ENCODE measurements at places on chromosomes 2 and 18. TPM values are rescaled to one million over a fixed set of nuclear protein-coding genes. Genes with fewer than 3 reads are reported as not detected.

C1QL2 gene
- not detected for total RNA-seq

DNA sequence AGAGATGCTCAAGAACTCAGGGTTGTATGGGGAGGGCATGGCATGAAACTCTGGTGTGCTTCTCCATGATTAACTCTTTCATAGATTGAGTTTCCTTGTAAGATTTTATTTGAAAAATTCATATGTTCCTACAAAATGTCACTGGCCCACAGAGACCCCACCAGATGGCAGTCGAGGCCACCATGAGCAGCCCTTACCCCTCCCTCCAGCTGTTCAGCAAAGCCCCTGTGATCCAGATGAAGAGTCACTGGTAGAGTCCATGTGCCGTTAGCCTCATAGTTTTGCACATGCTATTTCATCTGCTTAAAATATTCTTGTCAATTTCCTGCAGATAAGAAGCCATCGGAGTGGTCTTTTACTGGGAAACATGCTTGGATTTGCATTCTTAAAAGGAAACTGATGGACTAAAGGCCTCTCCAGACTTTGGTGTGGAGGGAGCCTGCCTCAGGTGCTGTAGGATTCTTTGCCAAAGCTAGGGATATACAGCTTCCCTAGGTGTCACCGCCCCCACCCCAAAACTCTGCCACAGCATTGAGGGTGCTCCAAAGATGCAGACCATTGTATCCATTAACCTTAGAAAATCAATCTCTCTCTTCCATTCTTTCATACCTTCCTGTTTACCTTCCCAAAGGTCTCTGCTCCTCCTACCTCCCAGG lies 18.8 kb downstream of the ZNF385B start:
- H3K4me3 ChIP-seq: no peak overlapping the region
- no peaks in the 10 kb centered on the region for H3K4me1 ChIP-seq
- H3K27ac ChIP-seq: no peak overlapping the region
- no peaks in the 10 kb centered on the region for H3K36me3 ChIP-seq
- H3K27me3 ChIP-seq: peaks cover 2% of the 10 kb centered on the region

- peaks cover 1% of the 10 kb centered on the region for H3K36me3 ChIP-seq
- no peak overlapping the region for H3K4me3 ChIP-seq
- DNase-seq: no peak
- H3K27ac ChIP-seq: no peak overlapping the region
- H3K27me3 ChIP-seq: no peaks in the 10 kb centered on the region
Observed at GRCh38 chr2:43776324-43776723, 2.5 kb downstream of the DYNC2LI1 start.

- DNase-seq: no peak
- no peaks in the 10 kb centered on the region for H3K36me3 ChIP-seq
- H3K4me3 ChIP-seq: no peak overlapping the region
- H3K27ac ChIP-seq: no peak overlapping the region
- no peaks in the 10 kb centered on the region for H3K27me3 ChIP-seq
Observed at GRCh38 chr2:18722101-18722500, 132.7 kb upstream of the NT5C1B start.

- H3K27me3 ChIP-seq: no peaks in the 10 kb centered on the region
- no peaks in the 10 kb centered on the region for H3K4me1 ChIP-seq
- DNase-seq: no peak
- no peaks in the 10 kb centered on the region for H3K36me3 ChIP-seq
- H3K27ac ChIP-seq: no peak overlapping the region
Observed at GRCh38 chr2:186477790-186478189, 8.3 kb upstream of the ZC3H15 start.

Data from fibroblast of lung (primary cell).